ENCODE measurements at places on chromosomes 11 and 22. TPM values are rescaled to one million over a fixed set of nuclear protein-coding genes. Genes with fewer than 3 reads are reported as not detected.
A peak's percentile ranks its signal among the peaks of the same experiment; 100 is the strongest.

DNA sequence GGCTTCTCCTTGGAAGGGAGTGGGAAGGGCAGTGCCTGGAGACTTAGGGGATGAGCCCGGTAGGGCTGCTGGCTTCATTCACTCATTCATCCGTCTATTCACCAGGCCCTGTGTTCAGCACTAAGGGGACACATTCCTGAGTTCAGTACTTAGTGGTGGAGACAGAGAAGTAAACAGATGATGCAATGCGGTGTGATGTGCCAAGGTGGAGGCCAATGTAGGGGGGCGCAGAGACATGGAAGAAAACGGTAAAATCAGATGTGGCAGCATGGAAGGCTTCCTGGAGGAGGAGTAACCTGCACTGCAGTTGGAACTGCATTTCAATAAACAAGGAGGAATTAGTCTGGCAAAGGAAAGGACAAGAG, 21.3 kb downstream of the GRIK4 start:
- H3K27ac ChIP-seq: peak overlapping the region; percentile 39
- H3K27me3 ChIP-seq: no peaks in the 10 kb centered on the region
- H3K36me3 ChIP-seq: no peaks in the 10 kb centered on the region
- no peak for DNase-seq
- no peaks in the 10 kb centered on the region for H3K4me1 ChIP-seq
- no peak overlapping the region for H3K4me3 ChIP-seq

- H3K4me1 ChIP-seq: peaks cover 23% of the 10 kb centered on the region
- H3K27ac ChIP-seq: no peak overlapping the region
- peak; percentile 60 for DNase-seq
- no peak overlapping the region for H3K4me3 ChIP-seq
Measured at GRCh38 chr22:46848197-46848596, 85.7 kb downstream of the TBC1D22A start.

GRCh38 chr11:116687458-116688201, 85.2 kb downstream of the BUD13 start:
- H3K36me3 ChIP-seq: no peaks in the 10 kb centered on the region
- peak; percentile 79 for DNase-seq
- no peak overlapping the region for H3K27ac ChIP-seq
- no peaks in the 10 kb centered on the region for H3K27me3 ChIP-seq

- H3K4me1 ChIP-seq: no peaks in the 10 kb centered on the region
- no peak overlapping the region for H3K27ac ChIP-seq
- H3K36me3 ChIP-seq: no peaks in the 10 kb centered on the region
- no peak overlapping the region for H3K4me3 ChIP-seq
- DNase-seq: peak; percentile 37
Measured at GRCh38 chr22:46187862-46188261, 37.5 kb downstream of the PPARA start.

DNA sequence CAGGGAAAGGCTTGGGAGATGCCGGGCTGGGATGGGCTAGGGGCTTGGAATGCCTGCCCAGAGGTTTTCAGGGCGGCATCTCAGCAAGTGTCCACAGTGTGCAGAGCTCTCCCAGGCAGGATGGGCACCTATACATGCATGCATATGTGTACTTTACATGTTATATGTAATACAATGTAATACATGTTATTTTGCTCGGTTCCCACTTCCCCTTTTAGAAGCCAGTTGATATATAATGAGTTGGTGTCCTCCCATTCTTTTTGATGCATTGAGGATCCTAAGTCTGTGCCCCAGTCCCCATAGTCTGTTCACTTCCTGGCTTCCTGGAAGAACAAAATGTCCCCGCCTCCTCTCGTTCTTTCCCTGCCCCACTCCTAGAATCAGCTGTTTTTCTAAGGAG, 20.1 kb upstream of the EIF3D start:
- H3K36me3 ChIP-seq: no peaks in the 10 kb centered on the region
- no peak for DNase-seq
- no peak overlapping the region for H3K4me3 ChIP-seq
- no peaks in the 10 kb centered on the region for H3K27me3 ChIP-seq

GRCh38 chr22:47457021-47457420, 694.6 kb downstream of the TBC1D22A start:
- no peak overlapping the region for H3K27ac ChIP-seq
- H3K27me3 ChIP-seq: no peaks in the 10 kb centered on the region

DNA sequence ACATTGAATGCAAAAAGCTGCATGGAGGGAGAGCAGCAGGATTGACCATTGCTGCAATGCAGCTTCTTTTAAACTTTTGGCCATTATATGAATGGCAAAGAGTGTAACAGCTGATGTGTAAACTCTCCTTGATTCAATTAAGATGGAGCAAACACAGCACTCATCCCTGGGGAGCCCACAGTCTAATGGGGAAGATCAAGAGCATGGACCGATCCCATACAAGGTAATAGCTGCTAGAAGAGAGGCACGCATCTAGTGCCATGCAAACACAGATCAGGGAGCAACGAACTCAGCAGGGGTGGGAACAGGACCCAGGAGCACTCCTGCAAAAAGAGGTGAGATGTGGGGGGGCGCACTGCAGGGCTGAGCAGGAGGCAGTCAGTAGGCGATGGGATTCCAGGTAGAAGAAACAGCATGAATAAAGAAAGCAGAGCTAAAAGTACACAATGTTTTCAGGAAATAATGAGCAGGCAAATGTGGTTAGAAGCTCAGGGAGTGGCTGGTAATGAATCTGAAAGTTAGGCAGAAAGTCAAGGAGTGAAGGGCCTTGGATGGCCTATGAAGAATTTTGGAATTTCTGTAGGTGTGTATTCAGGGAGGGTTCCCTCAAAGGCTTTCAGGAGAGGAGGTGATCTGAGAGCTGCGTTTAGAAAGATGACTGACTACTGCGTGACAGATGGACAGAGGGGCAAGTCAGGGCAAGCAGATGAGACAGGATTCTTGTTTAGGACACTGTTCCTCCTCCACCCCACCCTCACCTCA, 17.2 kb upstream of the BMAL1 start:
- H3K4me3 ChIP-seq: no peak overlapping the region
- H3K27me3 ChIP-seq: no peaks in the 10 kb centered on the region
- H3K36me3 ChIP-seq: no peaks in the 10 kb centered on the region

Gene CYTH4
- total RNA-seq: 16.2 TPM

Gene OR2D3
- total RNA-seq: not detected

Gene ARFGAP3
- total RNA-seq: 28.0 TPM

GRCh38 chr22:43142880-43143562, at the start of gene MCAT:
MCAT (minus strand) TSS chr22:43143398; CDS start chr22:43143348, 50 bp downstream.
- no peaks in the 10 kb centered on the region for H3K36me3 ChIP-seq
- no peak for DNase-seq
- peak within 1 kb of the TSS; percentile 96 for H3K4me3 ChIP-seq
- peak within 1 kb of the TSS; percentile 70 for H3K27ac ChIP-seq
- H3K27me3 ChIP-seq: no peaks in the 10 kb centered on the region

DNA sequence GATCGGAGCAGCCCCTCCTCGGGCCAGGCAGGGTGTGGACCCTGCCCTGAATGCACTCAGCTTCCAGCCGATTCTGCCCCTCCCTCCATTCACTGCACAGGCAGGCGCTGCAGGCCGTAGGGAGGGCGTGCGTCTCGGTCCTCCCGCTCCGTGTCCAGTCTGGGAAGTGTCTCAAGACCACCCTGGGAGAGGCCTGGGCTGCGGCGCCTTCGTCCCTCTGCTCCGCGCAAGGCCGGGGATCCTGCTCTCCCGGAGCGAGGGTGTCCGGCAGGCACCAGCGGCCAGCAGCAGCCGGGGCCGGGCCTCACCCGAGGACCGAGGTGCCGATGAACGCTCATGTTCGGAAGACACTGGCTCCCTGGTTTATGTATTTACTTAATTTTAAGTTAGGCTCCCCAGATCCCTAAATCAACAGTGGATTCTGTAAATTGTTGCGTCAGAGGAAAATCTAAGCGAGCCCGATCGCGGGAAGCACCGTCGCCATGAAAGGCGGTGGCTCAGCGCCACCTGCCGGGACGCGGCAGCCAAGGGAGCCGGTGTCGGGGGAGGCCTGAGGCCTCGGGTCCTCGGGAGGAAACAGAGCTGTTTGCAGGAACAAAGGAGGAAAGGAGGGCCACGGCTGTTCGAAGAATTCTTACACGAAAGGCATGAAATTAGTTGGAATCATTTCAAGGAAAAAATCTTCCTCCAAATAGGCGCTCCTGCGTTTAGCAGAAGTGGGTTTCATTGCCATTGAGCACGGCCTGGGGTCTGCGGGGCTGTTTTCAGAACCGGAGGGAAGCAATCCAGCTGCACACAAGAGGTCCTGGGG, 195.3 kb downstream of the BRD1 start:
- no peak for DNase-seq
- no peak overlapping the region for H3K27ac ChIP-seq
- H3K4me3 ChIP-seq: peak overlapping the region; percentile 22

DNA sequence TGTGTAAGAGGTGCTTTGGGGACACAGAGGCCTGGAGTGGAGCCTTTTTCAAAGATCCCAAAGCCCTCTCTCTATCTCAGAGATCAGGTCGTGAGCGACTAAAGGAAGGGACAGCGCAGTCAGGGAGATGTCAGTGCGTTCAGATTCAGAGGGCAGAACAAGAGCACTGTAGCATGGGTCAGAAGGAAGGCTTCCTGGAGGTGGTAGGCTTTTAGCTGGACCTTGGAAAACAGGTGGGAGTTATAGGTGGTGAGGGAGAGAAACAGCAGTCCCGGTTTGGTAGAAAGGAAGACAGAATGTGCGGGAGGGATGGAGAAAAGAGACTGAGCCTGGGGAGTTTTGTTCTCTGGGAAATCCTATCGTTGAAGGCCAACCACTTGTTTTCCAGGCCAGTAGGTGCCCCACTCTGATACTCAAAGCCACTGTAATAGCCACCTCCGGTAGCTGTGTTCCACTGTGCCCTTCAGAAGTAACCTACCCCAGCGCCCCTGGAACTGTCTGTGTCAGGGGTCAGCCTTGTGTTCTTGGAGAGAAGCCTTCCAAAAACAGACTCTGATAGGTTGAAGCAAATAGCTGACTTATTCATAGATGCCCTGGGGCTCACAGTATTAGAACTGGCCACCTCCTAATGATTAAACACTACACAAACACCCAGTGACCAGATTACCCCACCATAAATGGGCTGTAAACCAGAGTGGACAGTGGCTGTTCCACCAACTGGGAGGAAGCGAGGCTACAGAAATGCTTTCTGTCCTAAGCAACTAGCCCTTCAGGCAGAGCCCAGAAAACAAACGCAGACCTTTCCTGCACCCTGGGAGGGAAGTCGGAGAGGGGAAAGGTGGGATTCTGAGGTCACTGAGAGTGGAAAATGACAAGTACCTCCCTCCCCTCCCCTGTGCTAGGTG, 157.7 kb downstream of the DBX1 start:
- no peaks in the 10 kb centered on the region for H3K27me3 ChIP-seq
- no peak overlapping the region for H3K4me3 ChIP-seq
- no peak for DNase-seq
- H3K4me1 ChIP-seq: no peaks in the 10 kb centered on the region

Gene CD81
- 526 TPM for total RNA-seq

DNA sequence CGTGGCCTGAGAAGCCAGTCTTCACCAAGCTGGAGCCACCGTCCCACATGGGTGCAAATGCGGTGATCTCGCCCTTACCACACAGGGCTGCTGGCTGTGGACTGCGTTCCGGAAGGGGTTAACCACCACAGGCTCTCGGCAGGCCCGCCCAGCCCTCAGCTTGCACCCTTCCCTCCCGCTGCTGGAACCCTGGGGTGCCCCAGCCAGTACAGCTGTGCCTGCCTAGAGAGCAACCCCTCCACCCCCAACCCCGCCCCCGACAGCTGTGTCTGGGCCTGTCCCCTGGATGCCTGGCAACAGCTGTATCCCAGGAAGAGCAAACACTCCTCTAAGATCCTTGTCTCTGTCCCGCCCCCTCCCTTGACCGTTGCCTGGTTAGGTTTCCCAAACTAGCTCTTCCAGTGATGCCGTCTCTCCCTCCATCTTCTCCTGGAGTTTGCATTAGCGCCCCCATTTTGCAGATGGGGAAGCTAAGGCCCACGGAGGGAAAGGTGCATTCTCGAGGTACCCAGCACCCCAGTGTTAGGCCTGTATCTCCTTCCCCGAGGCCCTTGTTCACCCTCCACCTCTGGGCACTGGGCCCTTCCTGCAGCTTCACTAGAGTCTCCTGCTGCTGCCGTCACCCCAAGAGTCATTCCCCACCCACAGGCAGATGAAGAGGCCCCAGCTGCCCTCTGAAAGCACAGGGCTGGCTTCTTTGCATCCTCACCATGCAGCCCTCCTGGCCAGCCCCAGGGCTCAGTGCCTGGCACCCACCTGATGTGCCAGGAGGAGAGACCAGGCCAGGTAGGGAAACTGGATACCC, 12.6 kb upstream of the COX8A start:
- no peak for DNase-seq
- H3K27ac ChIP-seq: no peak overlapping the region
- no peak overlapping the region for H3K4me3 ChIP-seq

- no peak for DNase-seq
- no peaks in the 10 kb centered on the region for H3K36me3 ChIP-seq
- H3K4me1 ChIP-seq: peaks cover 61% of the 10 kb centered on the region
- no peaks in the 10 kb centered on the region for H3K27me3 ChIP-seq
- peak overlapping the region; percentile 90 for H3K27ac ChIP-seq
- peak overlapping the region; percentile 57 for H3K4me3 ChIP-seq
Measured at GRCh38 chr11:7673724-7674434, 579 bp upstream of the CYB5R2 start.

Data from vagina (tissue), 2 donors.